ENCODE measurements at places on chromosomes 3 and 15.

GRCh38 chr15:87362531-87362930 lies 894.0 kb downstream of the NTRK3 start:
- DNase-seq: peak; percentile 19

- peak; percentile 67 for DNase-seq
Observed at GRCh38 chr3:123586131-123586530, 1.3 kb upstream of the HACD2 start.

GRCh38 chr3:194486540-194487288 lies at the start of gene ATP13A3:
ATP13A3 (minus strand) TSS chr3:194487002; CDS start chr3:194462190, 24,812 bp downstream.
- peak; percentile 83 for DNase-seq

DNA sequence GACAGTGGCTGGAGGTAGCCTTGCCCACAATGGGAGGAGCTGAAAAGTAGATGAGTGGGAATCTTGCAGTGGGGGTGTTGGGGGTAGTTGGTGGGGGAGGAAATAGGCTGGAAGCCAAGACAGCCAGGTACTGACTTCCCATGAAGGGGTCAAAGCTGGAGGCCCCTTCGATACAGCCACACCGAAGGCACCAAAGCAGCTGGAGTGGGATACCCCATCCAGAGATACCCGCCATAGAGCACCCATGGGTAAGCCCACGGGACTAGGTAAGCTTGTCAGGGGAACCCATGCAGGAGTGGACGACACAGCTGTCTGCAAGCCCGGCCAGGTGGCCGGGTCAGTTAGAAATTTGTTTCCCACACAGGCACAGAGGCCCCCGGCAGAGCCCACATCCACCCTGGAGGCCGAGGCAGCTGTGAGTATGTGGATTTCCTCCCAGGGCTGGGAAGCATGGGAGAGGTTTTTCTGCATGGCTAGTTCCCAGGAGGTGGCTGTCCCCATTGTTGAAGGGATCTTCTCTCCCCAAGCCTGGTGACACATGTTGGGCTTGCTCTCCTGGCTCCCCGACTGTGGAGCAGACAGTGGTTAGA lies 28.6 kb downstream of the PRR23E start:
- DNase-seq: no peak

GRCh38 chr3:163890661-163891060 lies 1187.6 kb downstream of the SI start:
- DNase-seq: no peak

Data from RCC 7860 (cell line).